ENCODE measurements at places on chromosomes 1 and 21.
A peak's percentile ranks its signal among the peaks of the same experiment; 100 is the strongest.

GRCh38 chr1:86504137-86504479 lies 35.4 kb downstream of the CLCA1 start:
- DNase-seq = no peak

- no peak for DNase-seq
These were observed 16.7 kb downstream of the SPATA21 start for GRCh38 chr1:16420424-16421118.

- no peak for DNase-seq
These were observed 500.7 kb downstream of the LMO4 start for GRCh38 chr1:87829360-87829759.

GRCh38 chr1:47471163-47471562 lies 33.3 kb downstream of the FOXD2 start:
- no peak for DNase-seq

DNA sequence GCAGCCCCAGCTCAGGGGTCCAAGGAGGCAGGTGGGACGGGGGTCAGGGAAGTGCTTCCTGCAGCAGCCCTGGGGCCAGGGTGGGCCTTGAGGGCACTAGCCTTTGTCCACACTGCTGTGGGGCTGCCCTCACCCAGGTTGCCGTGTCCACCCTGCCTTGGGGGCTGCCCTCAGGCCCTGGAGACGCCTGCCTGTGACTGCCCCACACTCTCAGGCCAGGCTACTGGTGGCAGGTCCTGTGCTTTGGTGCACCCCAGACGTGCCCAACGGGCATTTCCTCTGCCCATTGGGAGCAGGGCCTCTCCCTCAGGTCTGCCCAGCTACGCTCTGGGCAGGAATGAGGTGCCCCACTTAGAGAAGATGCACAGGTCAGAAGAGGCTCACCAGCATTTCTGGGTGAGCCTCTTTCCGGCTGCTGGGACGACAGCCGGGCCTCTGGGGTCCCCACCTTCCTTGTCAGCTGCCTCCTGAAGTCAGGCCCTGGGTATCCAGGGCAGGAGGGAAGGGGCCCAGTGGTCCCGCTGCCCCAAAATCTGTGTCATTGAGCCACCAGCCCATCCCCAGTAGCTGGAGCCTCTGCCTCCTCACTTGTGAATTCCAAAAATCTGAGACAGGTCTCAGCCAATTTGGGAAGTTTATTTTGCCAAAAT lies 2.7 kb upstream of the MMEL1 start:
- no peak for DNase-seq

DNA sequence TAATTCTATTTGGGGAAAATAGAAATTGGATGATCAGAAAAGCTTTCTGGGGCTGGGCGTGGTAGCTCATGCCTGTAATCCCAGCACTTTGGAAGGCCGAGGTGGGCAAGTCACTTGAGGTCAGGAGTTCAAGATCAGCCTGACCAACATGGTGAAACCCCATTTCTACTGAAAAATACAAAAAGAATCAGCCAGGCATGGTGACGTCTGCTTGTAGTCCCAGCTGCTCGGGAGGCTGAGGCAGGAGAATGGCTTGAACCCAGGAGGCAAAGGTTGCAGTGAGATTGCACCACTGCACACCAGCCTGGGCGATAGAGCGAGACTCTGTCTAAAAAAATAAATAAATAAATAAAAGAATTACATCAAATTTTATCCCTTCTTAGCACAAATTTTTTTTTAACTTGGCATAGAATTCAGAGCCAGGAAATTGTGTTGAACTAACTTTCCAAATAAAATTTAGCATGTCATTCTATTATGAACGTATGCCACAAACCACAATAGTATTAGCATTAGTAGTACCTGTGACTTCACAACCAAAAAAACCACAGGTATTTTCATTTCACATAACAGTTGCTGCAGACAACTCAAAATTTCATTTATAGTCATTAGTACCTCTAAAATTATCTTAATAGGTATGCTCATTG lies 4.5 kb upstream of the ANKRD13C start:
- no peak for DNase-seq

DNA sequence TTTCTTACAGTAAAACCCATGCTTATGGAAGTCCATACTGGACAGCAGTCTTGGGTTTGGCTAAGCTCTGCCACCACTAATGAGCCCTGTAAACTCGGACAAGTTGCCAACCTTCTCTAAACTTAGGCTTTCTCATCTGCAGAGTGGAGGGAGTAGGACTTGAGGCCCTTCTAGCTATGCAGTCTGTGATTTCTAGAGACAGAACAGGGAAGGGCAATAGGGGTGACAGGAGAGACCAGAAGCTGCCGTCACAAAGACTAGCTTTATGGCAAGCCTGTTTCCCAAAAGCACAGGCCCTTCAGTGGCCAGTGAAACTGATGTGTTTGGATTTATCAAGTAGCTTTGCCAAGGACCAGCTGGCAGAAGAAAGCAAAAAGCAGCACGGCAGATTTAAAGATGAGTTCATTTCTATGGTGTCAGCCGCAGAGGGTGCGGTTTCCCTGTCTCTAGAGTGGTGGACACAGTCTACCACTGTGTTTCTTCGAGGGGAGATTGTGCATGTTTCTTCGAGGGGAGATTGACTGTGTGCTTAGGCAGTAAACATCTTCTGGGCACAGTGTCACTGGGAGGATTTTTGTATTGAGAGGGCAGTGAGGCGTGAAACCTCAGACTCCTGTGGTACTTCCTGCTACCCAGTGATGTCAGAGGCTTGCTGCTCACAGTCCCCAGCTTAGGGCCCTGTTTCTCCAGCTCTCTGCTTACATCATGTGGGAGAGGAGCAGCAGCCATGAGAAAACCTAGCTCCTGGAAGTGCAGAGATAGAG lies 119.0 kb downstream of the ROR1 start:
- no peak for DNase-seq

DNA sequence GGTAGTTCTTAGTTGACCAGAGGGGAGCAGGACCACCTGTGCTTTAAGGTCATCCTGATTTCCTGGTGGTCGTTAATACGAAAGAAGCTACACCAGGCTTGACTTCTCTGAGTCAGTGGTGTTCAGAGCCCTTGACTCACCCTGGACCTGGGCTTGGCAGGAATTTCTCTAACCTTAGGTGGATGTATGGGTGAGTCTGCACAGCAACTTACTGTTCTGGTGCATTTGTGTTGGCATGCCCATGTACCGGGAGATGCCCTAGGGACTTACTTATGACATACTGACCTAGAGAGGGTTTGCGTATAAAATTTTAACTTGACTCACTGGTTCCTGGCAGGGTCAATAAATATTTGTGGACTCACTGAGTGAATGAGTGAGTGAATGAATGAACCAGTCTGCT lies 304.6 kb downstream of the DISC1 start:
- DNase-seq = no peak

DNA sequence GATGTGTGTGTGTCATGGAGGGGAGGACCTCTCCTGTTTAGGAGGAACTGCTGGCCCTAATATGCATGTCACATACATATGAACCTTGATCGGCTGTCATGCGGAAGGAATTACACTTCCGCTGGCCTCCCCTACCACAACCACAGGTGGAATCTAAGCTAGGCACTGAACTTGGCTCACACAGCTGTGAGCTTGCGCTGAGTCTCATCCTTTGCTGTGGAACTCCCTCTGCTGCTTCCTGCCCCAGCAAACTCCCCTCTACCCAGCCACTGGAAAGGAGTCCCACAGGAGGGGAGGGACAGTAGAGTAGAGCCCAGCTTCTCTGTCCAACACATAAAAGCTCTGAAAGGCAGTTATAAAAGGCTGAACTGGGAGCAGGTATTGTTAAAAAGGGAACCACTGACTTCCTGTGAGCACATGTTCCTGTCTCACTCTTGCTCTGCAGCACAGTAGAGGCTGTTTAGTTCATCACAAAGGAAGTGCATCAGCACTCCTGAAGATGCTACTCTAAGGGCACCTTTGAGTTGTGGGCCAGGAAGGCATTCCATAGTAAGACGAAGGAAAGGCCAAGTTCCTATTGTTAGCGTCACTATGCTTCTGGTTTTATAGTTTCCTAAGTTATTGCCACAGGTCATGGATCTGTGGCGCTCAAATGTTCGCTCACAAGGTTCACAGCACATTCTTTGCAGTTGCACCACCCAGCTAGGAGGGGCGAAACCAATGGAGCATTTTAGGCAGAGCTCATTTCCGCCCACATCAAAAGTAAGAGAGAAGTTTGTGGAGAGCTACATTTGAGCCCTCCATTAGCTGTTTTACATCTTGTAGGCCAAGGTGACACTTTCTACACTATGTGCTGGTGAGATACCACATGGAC lies 17.7 kb upstream of the PTPRC start:
- no peak for DNase-seq

DNA sequence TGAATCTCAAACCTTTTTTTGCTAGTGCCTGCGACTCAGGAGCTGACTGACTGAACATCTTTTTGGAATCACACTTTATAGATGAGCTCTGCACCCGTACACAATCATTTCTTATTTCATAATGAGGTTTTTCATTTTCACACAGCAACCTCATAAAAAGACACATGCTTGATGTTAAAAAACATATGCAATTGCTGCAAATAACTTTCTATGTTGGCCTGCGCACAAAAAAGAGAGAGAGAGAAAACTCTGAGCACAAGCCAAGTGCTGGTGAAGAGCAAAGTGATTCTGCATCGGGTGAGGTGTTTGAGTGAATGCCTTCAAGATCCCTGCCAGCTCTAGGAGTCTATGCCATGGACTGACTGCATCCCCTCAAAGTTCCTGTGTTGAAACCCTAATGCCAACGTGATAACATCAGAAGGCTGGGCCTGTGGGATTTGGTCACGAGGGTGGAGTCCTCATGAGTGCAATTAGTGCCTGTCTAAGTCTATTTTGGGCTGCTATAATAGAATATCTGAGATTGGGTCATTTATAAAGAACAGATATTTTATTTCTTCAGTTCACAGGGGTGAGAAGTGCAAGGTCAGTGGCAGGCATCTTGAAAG lies 36.6 kb downstream of the C1orf87 start:
- DNase-seq = no peak

GRCh38 chr21:42225571-42226155 lies 6.7 kb downstream of the ABCG1 start:
- DNase-seq = no peak

GRCh38 chr1:86739648-86740509 lies 35.5 kb downstream of the SH3GLB1 start:
- DNase-seq = no peak

GRCh38 chr1:98385652-98386051 lies 275.9 kb upstream of the SNX7 start:
- DNase-seq = no peak

DNA sequence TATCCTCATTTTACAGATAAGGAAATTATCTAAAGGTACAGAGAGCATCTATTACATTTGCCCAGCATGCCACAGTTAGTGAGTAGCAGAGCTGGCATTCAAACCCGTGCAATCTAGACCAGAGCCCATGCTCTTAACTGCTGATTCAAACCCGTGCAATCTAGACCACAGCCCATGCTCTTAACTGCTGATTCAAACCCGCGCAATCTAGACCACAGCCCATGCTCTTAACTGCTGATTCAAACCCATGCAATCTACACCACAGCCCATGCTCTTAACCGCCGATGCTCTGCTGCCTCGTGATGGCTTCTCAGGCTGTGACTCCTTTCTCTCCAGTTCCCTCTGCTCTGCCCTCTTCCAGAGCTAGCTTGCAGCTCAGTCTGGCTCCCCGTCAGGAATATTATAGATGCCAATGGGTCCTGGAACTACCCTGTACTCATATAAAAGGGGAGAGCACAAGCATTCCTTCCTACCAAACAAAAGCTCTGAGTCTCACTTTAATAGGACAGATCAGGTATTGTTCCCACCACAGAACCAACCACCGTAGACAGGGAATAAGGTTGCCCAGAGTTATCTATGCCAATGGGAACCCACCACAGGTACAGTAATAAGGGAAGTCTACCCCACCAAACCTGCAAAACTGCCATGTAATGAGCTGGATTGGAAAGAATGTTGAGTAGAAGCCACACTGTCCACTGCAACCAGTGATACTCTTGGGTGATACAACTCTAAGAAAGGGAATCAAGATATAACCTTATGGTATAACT lies 78.4 kb downstream of the SMYD3 start:
- no peak for DNase-seq

GRCh38 chr21:44521928-44522752 lies 17.9 kb downstream of the KRTAP10-1 start:
- no peak for DNase-seq

DNA sequence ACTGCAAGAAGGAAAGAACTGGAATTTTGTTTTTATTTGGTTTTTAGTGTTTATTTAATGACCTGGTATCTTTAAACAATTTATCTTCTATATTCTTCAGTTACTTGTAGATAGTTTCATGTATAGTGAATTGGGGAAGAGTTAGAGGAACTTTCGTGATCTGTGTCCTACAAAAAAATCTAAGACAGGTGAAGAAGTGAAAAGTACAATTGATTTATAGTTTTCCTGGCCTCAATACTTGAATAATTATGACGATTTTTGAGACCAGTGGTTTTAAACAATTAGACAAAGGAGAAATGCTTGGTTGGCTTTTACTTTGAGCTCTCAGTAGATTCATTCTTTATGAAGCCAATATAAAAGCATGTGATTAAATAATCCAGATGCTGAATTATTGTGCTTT lies 7.5 kb downstream of the MIER1 start:
- no peak for DNase-seq

DNA sequence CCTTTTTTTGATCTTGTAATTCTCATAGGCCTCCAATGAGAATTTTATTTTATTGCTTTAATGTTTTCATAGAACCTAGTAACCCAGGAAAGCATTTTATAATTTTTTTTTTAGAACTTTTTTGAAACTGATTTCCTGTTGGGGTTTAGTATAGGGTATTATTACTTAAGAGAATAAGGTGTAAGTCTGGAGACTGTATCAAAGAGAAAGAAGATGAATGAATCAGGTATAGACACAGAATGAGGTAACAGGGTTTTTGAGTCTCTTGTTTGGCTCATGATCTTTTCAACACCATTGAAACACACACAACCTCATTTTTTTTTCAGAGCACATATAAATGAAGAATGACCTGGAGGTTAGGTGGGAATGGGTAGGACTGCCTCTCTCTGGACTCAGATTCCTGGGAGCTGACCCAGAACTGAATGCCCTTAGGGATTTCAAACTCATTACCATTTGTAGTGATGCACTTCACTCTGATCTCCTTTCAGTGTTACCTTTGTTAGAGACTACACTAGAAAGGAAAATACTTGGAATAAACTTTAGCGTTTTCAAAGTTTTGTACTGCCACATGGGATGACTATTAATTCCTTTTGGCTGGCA lies 51.0 kb downstream of the EPB41 start:
- no peak for DNase-seq

DNA sequence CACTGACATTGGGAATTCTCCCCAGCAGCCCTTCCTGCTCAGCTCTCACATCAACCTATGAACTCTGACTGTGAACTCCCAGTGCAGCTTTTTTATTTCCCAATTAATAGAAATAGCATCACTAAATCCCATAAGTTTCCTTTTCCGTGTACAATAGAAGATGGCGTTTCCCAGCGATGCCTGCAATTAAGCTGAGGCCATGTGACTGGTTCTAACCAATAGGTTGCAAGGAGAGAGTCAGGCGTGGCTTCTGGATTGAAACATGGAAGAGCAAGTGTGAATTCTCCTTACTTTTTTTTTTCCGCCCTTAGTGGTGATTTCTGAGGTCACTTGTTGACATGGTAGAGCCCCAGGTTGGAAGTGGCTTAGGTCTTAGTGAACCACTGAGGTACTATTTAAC lies 59.0 kb upstream of the IGSF5 start:
- DNase-seq = no peak

GRCh38 chr1:28091043-28091781 lies 2.8 kb upstream of the EYA3 start:
- peak; percentile 60 for DNase-seq
